ENCODE measurements at places on chromosomes 3 and 15. TPM values are rescaled to one million over a fixed set of nuclear protein-coding genes. Genes with fewer than 3 reads are reported as not detected.

DNA sequence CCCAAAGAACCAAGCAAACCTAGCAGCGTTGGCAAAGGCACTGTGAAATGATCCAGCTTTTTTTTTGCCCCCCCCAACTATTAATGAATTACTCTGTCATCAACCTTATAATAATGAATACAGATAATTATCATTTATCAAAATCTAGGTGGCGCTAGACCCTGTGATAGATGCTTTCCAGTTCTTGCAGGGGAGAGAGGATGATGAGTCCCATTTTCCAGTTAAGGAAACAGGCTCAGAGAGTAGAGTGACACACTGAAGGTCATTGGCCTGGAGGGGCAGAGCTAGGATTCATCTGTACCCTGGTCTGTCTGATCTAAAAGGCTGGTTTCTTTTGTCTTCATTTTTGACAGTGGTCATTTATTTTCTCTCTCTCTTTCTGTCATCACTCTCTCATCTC, 5.0 kb downstream of the ACOX2 start:
- DNase-seq, result no peak

- DNase-seq, result no peak
Observed at GRCh38 chr3:14279626-14280061, 101.0 kb downstream of the LSM3 start.

GRCh38 chr15:96416218-96416933, 85.9 kb downstream of the NR2F2 start:
- no peak for DNase-seq

Gene SOX14
- total RNA-seq, result not detected

Gene TERC
- 7.6 TPM for total RNA-seq

- DNase-seq, result no peak
Observed at GRCh38 chr3:27963519-27963918, 241.4 kb upstream of the EOMES start.

- DNase-seq, result no peak
Observed at GRCh38 chr3:154522036-154522602, 92.1 kb upstream of the GPR149 start.

GRCh38 chr3:102069211-102069662, 219.9 kb downstream of the NFKBIZ start:
- DNase-seq, result no peak

DNA sequence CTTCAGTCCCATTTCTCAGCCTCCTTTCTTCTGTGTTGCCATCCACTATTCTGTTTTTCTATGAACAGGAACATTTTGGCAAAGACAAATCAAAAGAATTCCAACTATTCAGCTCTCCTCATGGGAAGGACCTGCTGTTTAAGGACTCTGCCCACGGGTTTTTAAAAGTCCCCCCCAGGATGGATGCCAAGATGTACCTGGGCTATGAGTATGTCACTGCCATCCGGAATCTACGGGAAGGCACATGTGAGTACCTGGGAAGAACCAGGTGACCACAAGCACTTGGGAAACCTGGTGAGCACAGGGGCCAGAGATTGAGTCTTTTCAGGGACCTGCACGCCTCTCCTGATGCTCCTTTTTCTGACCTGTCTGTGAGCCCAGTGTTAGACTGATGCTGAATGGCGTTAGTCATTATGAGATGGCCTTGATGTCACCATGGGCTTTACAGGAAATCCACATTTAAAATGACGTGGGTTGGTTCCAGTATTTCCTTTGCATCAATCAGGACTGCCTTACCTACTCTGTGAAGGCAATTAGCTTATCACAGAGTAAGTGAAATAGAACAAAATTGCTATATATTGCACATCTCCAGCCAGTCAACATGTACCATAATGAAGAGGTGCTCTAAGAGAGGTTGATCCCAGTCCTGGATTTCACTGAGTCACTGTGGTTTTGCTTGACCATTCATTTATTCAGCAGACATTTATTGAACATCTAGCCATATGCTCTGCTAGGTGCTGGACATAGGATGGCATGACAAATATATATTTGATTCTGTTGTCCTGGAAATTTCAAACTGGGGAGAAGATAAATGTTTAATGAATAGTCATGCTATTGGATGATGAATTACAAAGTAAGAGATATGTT, 11.7 kb downstream of the TF start:
- no peak for DNase-seq

Gene SPSB4
- total RNA-seq, result not detected

GRCh38 chr3:37453393-37454389, 279.3 kb upstream of the LRRFIP2 start:
- DNase-seq, result no peak

Gene SKOR1
- 0.13 TPM for total RNA-seq
